Stimulated activated CD8-positive, alpha-beta memory T cell treated with anti-CD3 and anti-CD28 coated beads, Interleukin-2, amount 100 ng/mL, for 48 hours (primary cell): ENCODE measurements at places on chromosomes 2 and 18.

GRCh38 chr2:66929632-66930338, 467.3 kb upstream of the ETAA1 start:
- DNase-seq: no peak

- DNase-seq: peak; percentile 36
Measured at GRCh38 chr2:113117541-113118262, 9.7 kb upstream of the IL1RN start.

- DNase-seq: no peak
Measured at GRCh38 chr2:31147645-31148044, 9.4 kb upstream of the GALNT14 start.

DNA sequence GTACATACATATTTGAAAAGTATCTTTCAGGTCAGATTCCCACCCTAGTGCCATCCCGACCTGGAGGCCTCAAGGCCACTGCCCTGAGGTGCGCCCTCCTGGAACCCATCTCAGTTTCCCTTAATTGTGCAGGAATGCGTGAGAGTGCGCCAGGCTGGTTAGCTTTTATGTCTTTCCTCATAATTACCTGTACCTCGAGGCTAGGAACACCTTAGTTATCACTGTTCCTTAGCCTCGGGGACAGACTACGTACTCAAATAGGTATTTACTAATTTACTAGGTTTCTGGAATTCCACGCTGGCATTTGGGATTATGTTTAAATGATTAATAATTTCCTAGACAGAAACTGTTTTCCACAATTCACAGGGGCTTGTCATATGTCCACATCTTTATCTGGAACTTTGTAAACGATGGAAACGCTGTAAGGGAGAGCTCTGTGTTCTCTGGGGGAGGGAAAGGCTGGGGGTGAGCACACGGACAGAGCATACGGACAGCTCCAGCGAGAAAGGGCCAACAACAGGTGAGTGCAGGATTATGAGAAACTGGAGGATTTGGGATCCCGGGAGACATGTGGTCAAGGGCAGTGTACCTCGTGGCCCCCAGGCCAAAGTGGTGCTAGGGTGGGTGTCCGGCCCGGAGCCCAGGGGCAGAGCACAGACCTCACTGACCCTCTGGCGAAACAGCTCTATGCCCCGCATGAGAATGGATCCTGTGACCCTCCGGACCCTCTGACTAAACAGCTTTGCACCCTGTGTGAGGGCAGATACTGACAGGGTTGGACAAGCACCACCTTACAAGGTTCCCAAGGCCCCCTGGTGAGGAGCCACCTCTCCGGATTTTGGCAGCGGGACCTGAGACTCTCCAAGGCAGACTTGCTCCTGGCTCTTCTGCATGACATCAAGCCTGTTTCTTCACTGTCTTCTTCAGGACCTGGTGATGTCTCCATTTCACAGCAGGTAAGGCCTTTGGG, 102.0 kb upstream of the PXDN start:
- no peak for DNase-seq

- DNase-seq: peak; percentile 45
Measured at GRCh38 chr2:62306751-62307468, 111.0 kb downstream of the B3GNT2 start.
